M059J (cell line): ENCODE measurements at places on chromosomes 2 and 18.

- DNase-seq, result peak; percentile 32
These were observed 88.7 kb downstream of the ADAM23 start for GRCh38 chr2:206531996-206532543.

DNA sequence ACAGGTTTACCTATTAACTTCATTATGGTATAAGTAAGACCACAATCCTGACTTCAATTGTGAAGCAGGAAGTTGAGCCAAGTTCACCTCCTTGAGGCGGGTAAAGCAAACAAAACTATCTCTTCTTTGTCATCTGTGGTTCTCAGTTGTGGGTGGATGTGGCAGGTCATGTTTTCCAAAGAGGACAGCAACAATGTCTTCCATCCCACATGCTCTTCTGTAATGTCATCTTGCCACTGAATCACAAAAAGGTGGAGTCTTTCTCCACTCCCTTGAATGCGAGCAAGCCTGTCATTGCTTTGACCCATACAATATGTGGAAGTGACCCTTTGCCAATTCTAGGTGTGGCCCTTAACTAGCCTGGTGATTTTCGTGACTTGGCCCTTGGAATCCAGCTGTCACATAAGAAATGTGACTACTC is 98.7 kb downstream of the GRB14 start:
- peak; percentile 4 for DNase-seq

DNA sequence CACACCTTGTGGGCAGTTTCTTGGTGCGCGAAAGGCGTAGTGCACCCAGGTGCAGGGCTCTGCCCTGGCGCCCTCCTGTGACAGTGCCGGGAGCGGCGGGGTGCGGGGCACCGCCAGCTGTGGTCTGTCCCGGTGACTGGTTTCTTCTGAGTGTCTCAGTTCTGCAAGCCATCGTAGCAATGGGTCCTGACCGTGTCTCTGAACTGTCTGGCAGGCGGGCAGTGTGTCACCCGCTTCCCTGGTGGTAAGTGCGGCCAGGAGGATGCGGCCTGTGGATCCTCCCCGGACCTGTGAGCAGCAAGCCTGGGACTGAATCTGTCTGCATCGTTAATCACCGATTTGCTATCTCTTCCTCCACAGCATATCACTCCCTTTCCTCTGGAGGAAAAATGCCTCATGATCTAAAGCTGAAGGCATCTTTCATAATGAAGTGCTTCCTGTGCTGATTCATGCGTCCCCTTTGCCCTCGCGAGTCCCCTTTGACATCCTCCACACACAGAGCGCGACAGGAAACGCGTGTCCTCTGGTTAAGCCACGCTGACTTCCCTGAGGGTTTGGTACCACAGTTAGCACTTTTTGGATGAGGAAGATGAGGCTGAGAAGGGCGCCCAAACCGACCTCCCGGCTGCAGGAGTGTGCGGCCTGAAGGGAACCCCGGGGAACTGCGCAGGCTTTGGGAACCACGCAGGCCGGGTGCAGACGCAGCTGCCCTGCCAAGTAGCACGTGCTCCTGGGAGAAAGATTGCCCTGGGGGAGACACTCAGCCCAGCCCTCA is 416.0 kb upstream of the HS6ST1 start:
- no peak for DNase-seq

GRCh38 chr2:128439791-128440665 is 121.4 kb upstream of the HS6ST1 start:
- no peak for DNase-seq

GRCh38 chr2:198326431-198326830 is 522.0 kb downstream of the PLCL1 start:
- DNase-seq, result peak; percentile 12

DNA sequence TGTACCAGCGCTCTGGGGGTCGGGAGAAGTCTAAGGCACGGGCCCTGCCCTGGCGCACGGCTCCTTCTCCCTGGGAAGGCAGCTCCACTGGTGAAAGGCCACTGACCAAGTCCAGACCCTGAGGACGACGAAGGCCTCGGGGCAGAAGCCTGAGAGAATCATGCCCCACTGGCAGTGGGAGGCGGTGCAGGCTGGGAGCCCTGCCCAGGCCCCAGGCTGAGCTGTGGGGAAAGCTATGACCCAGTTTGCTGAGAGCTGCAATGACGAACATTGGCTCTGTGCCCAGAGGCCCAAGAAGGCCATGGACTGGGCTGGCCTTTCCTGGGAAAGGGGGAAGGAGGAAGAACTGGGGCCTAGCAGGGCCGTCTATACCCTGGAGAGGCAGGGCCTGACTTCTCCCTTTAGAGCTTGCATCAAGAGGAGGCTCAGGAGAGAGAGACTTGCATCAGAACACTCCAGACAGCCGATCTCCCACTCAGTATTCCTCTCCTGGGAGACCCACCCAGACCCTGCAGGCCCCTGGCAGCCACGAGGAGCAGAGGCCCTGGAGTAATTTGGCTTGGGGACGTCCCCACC is 32.9 kb downstream of the HS1BP3 start:
- peak; percentile 99 for DNase-seq

DNA sequence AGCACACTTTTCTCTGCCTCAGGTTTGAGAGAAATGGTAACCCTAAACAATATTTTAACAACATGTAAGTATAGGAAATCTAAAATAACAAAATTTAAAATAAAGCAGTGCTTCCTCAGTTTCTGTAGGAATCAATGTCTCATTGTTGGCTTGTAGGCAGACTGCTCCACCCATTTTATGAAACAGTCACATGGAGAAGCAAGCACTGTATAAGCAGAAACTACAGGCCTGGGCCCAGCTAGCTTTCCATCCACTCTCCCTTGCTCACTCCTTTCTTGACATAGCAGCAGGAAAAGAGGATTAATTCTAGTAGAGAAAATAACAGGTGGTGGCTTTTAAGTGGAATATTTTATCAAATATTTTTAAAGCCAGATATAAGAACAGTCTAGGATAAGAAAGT is 97.2 kb downstream of the PLEKHM3 start:
- no peak for DNase-seq

GRCh38 chr2:73981081-73982001 is 3.4 kb upstream of the TET3 start:
- DNase-seq, result peak; percentile 39

DNA sequence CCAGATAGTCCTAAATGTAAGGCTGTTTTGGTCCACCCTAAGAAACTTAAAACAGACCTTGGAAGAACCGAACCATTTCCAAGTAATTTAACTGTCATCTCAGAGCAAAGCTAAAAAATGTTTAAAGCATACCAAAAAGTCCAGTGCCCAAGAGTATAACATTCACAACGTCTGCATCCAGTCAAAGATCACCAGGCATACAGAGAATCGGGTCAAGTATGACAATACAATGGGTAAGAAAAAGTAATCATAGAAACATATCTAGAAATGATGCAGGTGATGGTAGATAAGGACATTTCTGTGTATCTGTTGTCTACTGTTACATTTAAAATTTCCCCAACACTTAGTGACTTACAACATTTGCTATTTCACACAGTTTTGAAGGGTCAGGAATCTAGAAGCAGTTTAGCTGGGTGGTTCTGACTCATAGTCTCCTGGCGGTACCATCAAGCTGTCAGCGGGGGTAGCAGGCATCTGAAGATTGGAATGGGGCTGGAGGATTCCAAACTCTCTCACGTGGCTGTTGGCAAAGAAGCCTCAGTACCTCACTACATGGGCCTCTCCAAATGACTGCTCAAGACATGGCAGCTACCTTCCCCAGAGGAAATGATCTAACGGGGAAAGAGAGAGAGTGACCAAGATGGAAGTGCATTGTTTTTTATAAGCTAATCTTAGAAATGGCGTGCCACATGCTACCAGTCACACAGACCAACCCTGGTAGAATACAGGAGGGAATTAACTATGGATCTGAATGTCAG is 36.6 kb upstream of the DYNC2LI1 start:
- peak; percentile 84 for DNase-seq

DNA sequence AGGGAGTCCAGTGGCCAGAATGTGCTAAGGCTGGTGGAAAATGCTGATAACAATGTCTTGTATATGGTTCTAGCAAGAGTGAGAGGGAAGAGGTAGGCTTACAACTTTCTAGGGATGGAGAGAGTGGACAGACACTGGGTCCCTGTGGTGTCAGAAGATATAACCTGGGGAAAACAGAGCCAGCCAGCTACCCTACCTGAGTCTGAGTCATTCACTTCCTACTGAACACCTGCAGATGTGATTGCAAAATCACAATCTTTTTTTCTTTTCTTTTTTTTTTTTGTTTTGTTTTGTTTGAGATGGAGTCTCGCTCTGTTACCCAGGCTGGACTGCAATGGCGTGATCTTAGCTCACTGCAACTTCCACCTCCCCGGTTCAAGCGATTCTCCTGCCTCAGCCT is 7.3 kb downstream of the TET3 start:
- DNase-seq, result no peak

DNA sequence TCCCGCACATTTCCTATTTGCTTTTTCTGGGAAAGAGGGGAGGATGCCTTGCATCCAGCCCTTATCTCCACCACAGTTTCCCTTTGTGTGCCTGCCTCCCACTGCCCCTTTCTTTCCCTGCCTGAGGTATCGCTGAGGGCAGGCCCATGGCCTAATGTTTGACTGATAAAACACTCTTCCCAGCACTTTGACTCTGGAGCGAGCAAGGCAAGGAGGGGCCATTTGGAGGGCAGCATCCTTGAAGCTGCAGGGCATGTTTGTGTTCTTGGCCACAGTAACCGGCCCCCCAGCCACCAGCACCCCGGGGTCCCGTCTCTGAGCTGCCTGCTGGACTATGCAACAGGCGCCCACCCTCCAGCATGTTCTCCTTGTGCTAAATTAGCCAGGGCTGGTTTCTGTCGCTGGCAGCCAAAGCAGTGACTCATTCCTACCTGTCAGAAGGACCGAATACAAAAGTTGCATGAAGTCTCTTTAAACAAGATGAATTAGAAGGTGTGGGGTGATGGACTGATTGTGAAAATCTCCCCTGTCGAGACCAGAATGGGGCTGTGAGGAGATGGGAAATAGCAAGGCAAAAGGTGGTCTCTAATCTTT is 50.7 kb downstream of the BCL2L11 start:
- no peak for DNase-seq

DNA sequence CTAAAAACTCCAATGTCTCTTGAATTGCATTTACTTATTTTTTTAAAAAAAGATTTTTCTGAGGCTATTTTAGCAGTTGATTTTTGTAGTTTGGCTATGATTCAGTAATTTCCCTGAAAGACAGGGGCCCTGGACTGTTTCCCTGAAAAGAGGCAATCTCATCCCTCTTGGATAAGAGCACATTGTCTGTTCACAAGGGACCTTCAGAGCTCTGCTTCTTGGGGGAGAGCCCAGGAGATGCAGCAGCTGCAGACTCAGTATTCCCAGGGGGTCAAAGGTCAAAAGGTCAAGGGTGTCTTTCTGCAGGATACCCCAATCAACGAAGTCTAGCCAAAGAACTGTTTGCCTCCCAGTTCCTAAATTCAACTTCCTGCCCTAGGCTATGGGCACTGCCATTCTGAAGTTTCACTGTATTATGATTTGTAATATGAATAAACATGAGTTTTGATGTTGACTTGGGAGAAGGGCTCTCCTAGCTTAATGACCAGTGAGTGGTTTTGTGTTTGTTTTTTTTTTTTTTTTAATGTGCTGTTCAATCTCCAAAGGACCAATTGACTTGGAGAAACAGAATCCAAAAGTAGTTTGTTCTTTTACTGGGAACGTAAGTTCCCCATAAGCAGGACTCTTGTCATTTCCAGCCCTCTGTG is 157.0 kb upstream of the SERPINE2 start:
- DNase-seq, result peak; percentile 9

GRCh38 chr2:103667335-103667884 is 905.6 kb downstream of the TMEM182 start:
- DNase-seq, result no peak

DNA sequence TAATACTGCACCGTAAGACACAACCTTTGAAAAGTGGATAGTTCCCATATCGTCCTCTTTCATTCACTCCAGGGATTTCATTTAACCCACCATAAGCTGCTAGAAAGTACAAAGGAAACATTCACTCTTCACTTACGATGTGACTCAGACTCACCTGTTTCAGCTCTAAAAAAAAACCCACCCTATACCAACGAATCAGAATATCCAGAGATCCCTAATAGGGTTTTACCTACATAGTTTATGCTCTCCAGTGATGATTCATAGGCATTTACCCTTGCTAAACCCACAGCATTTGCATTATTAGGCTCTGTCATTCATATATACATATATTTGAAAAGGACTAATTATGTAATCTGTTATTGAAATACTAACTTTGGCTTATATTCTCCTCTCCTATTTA is 60.2 kb downstream of the PRPF40A start:
- no peak for DNase-seq

- DNase-seq, result no peak
These were observed 12.5 kb upstream of the TANC1 start for GRCh38 chr2:158955842-158956365.

GRCh38 chr2:54042897-54043620 is 72.3 kb upstream of the PSME4 start:
- DNase-seq, result no peak

- DNase-seq, result no peak
These were observed 93.9 kb upstream of the LTBP1 start for GRCh38 chr2:32852856-32853255.

DNA sequence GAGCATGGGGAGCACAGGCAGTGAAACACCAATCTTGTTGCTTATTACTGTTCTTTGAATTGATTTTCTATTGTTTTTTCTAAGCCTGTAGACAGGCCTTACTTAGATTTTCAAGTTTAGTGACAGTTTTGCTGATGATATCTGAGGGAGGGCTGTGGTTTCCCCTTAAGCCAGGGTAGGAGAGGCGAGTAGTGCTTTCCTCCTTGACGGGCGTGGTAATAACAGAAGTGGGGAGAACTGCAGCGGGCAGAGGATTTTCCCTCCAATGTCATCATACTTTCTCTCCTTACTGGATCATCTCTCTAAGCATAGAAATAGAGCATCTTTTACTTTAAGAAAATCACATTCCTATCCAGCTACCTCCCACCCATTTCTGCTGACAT is 314.4 kb downstream of the ALK start:
- DNase-seq, result no peak

GRCh38 chr18:70041459-70042050 is 93.9 kb upstream of the CD226 start:
- no peak for DNase-seq

- DNase-seq, result peak; percentile 19
These were observed 9.7 kb downstream of the LMAN2L start for GRCh38 chr2:96730212-96730611.

DNA sequence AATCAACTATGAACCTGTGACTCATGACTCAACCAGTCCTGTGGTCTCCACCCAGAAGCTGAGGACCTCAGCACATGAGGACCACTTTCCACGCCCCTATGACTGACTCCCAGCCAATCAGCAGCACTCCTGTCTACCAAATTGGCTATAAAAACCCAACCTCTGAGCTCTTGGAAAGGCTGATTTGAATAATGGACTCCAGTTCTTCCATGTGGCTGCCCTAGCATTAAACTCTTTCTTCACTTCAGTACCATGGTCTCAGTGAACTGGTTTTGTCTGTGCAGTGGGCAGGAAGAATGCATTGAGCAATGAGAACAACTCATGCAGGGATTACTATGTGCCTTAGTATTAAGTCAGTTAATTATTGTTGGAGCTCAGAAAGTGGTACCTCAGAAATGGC is 78.3 kb downstream of the CMPK2 start:
- no peak for DNase-seq

DNA sequence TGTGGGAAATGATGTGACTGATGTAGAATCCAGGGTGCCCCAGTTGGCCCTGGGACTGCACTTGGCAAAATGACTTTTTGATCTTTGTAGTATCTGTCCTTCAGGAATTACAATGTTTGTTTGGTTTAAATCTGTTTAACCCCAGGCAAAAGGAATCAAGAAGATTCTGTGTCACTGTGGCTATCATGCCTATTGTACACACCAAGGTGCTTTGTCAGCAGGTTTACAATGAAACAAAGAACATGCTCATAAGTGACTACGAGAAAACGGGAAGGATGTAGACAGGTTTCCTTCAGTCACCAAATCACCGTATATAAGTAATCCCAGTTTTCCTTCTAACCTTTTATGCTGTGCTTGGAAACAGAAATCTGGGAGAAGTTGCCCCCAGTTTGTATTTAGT is 109.5 kb downstream of the RTN4 start:
- no peak for DNase-seq
